Stimulated activated CD4-positive, alpha-beta T cell treated with anti-CD3 and anti-CD28 coated beads, Interleukin-15, amount 100 ng/mL, for 1 hour (primary cell): ENCODE measurements at places on chromosomes 3 and 15.

DNA sequence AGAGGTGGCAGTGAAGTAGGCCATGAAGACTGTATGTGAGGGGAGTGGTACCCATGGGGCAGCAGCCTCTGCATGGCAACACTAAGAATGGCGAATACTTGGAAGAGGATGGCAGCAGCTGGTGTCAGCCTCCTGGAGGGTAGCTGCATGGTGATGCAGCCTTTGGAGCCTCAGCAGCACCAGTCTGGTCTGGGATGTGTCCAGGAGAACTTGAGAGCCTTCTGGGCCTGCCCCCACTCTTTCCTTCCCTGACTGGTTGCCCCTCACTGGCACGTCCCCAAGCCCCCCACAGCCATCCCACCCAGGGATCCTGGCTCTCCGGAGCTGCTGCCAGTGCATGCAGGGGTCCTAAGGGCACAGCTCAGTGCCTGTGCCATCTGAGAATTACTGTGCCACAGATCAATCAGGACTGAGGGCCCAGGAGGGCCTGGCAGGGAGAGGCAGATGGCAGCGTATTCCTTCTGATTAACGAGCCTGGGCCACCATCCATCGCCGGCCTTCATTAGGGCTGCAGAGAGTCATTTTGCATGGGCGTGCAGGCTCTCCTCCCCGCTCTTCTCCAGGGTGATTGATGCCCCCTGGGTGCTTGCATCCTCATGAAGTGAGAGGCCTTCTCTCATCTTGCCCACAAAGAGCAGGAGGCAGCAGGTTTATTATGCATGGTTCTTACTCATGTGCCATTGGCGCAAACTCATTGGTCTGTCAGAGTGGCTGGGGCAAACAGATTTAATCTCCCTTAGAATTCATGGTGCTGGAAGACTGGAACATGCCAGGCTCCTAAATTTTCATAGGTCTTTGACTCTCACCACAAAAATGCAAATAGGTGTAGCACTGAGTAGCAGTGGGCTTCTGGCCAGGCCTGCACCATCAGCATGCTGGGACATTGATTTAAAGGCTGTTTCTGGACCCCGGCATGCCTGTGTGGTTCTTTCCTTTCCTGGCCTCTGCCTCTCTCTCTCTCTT, 116.8 kb downstream of the EPHB1 start:
- no peak for DNase-seq

DNA sequence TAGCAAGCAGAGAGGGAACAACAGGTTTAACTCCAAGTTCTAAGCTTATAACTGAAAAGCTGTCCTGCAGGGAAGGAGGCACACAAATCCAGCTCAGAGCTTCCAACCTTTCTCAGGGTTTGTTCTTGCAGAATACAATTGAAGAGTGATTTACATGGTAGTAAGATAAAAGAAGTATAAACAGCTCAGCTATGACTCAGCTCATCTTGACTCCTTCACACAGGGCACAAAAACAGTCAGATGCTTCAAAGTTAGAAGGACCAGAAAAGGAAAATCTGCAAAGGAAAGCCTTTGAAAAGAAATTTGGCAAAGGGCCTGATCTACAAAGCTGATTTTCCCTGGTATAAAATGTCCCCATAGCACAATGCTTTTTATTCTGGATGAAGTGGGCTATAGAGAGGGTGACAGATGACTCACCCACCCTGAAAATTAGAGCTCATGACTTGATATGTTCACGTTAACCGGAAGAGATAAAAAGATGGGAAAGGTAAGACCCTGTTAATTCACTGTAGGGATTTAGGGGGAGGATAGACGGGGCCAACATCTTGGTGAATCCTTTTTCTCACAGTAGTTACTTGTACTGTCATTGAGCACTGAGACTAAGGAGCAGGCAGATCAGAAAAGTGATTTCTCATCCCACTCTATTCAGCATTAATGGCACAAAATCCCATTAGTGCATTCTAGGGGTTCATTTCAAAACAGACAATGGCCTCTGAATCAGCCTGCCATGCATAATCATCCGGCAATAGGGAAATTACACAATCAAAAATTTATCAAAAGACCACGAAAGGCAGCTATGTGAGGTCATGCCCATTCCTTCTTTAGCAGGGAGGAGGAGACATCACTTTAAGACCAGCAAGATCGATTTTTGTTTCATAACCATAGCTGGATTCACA, 143.5 kb downstream of the GAP43 start:
- DNase-seq: no peak

DNA sequence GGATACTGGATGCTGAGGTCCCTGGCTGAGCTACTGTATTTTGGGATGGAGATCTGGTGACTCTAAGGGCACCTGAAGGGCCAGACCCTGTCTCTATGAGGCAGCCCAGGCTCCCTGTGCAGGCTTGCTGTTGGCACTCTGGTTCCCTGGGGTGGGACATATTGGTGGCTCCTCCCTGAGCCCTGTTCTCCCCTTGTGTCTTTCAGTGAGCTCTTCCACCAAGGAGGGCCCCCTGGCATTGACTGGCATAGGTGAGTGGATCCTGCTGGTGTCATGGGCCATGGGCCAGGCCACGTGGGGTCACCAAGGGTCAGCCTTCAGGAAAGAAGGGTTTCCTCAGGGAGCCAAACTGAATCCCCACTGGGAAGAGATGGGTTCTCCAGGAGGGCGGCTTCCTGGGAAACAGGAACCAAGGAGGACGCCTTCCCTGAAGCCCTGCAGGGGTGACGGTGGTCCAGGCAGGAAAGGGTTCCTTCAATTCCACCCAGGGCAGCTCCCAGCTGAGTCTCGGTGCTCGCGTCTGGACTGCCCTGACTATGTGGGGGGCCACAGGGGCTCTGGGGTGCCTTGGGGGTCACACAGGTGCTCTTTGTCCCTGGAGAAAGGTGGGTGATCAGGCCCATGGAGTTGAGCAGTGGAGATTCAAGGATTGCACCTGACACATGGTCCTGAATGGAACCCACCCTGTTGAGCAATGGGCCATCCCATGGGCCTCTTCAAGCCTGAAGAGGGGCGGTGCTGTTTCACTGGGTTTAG, 220.4 kb downstream of the SNRPN start:
- no peak for DNase-seq

GRCh38 chr3:156772588-156773206, 53.5 kb upstream of the LEKR1 start:
- DNase-seq: no peak

DNA sequence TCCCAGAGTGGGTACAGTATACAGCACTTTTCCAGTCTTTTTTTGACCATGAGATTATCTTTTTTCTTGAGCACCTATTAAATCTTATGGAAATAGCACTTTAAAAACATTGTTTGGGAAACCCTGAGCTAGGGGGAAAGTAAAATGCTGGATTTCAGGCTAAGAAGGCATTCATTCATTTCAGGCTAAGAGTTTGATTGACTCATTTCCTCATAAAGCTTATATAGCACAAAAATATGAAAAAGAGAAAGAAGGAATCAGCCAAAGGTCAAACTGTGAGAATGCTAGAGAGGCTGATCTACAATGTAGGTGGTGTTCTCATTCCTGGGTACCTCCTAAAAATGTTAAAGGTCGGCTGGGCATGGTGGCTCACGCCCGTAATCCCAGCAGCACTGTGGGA, 10.5 kb downstream of the TTC23 start:
- DNase-seq: no peak

DNA sequence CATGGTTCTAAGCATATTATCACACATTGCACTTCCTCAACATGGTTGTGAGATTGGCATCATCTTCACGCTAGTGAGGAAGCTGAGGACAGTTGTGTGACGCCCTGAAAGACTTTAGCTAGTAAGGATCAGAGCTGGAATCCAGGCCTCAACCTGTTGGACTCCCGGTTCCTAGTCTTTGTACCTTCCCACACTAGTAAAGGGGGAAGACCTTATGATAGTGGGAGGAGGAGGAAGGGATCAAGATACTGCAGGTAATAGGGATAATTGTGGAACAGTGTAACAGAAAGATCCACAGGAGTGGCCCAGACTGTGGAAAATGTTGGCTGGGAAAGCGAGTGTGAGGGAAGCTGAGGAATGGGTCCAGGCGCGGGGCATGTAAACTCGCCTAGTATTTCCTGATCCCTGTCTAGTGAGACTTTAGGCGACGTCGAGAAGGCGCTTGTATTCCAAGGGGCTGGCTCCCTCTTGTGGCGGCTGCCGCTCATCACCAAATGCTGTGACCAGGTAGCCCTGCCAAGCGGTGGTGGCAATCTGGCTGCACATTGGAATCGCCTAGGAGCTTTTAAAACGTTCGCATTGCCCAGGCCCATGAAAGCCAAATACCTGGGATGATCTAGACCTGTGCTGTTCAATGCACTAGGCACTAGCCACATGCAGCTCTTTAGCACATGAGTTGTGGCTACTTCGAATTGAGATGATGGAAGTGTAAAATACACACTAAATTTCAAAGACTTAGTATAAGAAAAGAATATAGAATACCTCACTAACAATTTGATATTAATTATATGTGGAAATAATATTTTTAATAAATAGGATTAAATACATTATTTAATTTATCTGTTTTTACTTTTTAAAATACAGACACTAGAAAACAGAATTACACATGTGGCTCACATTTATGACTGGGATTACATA, 38.8 kb upstream of the CLDN18 start:
- peak; percentile 9 for DNase-seq

DNA sequence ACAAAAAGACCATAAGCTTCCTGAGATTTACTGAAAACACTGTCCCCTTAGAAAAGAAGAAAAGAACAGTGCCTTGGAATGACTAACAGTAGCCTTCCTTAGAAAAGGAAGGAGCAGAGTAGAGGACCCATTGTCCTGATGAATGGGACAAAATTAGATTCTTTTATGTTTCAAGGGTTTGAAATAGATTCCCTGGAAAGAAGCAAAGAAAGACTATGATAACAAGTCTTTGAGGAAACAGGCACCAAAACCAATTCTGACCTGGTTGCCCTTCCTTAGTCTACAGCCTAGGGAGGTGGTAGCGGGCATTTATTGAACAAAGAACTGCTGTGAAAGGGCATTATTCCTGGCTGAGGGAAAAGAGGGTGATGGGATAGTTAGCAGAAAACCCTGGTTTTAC, 1024.8 kb downstream of the TBL1XR1 start:
- DNase-seq: no peak

- no peak for DNase-seq
Observed at GRCh38 chr15:79282371-79283251, at the start of gene ANKRD34C. Gene ANKRD34C (plus strand): TSS chr15:79282722. CDS start chr15:79293285, 10,563 bp downstream.

- no peak for DNase-seq
Observed at GRCh38 chr15:30870681-30871080, 33.0 kb upstream of the FAN1 start.

GRCh38 chr15:65529762-65530317, 423 bp upstream of the HACD3 start:
- DNase-seq: no peak

DNA sequence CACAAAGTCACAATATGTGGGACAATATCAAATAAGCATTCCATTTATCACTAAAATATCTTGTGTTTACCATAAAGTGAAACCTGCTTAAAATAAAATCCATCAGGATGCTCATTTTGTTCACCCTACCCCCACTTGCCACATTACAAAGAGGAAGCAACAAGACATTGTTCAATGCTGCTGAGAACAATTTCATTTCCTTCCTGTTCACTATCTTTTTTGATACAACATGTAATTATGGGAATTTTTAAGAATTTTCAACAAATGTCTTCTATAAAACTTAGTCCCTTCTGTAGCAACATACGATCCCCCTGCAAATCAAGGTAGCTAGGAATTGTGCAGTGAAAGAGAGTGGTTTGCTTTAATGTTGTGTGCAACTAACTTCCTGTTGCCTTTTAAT, 34.9 kb upstream of the GPR160 start:
- no peak for DNase-seq

- DNase-seq: no peak
Observed at GRCh38 chr15:62979252-62979651, 63.3 kb upstream of the TPM1 start.

DNA sequence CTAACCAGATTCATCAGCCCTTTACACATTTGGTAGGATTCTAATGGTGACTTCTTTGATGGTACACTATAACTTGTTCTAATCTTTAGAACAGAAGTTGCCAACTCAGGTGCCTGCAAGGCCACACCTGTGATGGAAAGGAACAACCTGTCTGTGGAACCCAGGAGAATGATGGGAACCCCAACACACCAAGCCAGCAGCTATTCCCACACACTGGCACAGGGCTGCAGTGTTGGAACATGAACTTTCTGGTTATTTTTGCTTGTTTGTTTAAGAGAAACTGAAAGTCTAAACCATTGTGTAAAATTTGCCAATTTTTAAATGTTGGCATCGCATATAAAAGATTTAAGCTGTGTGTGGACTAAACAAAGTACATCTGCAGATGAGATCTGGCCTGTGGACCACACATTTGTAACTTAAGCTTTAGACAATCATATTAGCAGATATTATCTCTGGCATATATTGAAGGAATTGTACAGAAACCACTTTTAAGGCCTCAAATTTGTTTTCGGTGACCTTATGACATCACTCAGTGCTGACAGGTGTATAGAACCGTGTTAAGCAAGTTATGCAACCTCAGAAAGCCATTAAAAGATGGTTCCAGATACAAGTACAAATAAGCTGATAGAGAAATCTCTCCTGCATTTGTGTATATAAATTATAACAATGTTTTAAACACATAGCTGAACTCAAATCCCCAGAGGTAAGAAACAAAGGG, 242.9 kb downstream of the SLC9A9 start:
- DNase-seq: no peak

GRCh38 chr3:69409831-69410230, 23.9 kb upstream of the FRMD4B start:
- no peak for DNase-seq

GRCh38 chr3:135927155-135927554, 38.4 kb upstream of the PPP2R3A start:
- no peak for DNase-seq

DNA sequence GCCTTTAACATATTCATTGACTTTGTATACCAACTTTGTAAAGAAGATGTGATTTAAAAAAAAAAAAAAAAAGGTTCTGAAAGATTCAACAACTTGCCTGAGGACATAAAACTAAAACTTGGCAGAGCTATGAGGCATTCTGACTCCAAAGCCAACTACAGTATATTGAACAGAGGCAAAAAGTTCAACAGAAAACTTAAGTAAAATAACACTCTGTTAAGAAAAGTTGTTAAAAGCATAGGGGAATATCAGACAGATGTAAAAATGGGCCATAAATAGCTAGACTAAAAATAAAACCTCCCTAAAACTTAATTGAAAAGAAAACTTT, 23.4 kb downstream of the GOLIM4 start:
- no peak for DNase-seq

GRCh38 chr15:80875568-80876347, 96.6 kb downstream of the CEMIP start:
- DNase-seq: no peak

- no peak for DNase-seq
Observed at GRCh38 chr3:187957165-187957581, 196.8 kb upstream of the LPP start.
